Inflammatory macrophage treated with lipopolysaccharide for 1 hour (primary cell): ENCODE measurements at places on chromosomes 5 and 9.

DNA sequence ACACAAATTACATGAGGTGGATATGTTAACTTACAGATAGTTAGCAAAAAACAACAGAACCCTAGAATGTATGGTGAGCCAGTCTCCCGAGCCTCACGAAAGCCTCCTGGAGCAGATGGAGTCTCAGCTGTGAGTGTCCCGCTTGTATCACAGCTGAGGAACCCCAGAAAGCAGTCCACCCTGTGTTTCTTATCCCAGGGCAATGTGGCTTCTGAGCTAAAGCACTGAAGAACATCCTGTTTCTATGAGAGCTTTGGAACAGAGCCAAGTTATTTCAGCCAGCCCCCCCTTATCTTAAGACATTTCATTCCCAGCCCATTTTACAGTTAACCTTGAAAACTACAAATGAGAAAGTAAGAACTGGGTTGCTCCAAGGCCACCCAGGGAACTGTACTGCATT lies 1220.9 kb upstream of the CDH6 start:
- no peak for DNase-seq

DNA sequence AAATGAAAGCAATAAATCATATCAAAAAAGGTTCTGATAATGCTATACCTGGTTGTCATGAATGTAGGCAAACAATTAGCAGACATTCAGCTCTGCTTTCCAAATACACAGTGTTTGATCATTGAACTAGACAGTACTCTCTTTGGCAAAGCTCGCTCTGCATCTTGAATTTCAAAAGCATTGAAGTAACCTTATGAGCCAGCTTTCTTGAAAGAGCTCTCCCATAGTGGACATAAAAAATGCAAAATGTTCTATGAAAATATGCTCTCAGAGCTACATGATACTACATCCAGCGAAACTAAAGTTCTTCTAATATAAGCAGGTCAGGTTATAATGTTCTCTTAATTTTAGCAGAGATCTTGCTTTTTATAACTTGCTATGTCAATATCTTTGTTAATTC lies 533.4 kb downstream of the CSNK1G3 start:
- no peak for DNase-seq

DNA sequence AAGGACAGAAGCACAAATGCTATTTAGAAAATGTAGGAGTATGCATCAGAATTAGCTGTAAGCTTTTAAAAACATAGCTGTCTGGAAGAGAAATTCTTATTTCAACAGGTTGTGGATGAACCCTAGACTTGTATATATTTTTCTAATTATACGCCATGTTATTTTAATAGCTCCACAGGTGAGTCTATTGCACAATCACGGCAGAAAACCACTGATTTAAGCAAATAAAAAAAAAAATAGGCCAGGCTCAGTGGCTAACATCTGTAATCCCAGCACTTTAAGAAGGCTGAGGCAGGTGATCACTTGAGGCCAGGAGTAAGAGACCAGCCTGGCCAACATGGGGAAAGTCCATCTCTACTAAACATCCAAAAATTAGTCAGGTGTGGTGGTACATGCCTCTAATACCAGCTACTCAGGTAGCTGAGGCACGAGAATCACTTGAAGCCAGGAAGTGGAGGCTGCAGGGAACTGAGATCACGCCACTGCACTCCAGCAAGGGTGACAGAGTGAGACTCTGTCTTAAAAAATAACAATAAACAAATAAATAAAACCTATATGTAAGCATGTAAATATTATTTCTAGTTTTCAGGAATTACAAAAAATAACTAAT lies 11.7 kb downstream of the TRIM23 start:
- no peak for DNase-seq

- DNase-seq: no peak
These were observed 482.0 kb downstream of the DTWD2 start for GRCh38 chr5:118506217-118506852.

DNA sequence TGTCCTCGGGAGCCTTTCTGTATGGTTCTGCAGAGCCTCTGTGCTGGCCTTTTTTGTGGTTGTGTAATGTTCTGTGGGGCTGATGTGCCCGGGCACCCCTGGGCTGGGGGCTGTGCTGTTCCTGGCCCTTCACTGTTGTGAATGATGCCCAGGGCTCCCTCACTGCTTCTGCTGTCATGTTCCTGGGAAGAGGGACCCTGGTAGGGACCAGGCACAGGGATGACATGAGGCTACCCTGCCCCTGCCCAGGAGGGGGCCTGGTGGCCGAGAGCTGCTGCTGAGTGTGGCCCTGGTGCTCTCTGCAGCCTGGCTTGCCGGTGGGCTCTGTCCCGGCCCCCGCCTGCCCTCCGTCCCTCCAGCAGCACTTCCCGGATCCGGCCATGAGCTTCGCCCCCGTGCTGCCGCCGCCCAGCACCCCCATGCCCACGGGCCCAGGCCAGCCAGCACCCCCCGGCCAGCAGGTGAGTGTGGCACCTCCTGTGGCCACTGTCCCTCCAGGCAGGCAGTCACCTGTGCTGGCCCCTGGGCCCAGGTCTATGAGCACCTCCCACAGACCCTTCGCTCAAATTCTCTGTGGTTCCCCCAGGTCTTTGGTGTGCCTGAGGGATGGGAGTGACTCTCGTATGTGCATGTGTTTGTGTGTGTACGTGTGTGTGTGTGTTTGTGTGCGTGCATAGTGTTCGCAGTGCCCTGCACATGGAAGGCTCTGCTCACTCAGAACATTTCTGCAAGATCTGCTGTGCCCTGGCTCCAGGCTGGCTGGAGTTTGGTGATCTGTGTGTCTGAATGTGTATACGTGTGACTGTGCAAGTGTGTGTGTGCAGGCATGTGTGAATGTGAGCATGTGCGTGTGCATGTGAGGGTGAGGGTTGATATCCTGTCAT lies 72.3 kb downstream of the WNK2 start:
- DNase-seq: no peak

- DNase-seq: no peak
These were observed 1.4 kb downstream of the PCDHA13 start for GRCh38 chr5:140883373-140883772.

DNA sequence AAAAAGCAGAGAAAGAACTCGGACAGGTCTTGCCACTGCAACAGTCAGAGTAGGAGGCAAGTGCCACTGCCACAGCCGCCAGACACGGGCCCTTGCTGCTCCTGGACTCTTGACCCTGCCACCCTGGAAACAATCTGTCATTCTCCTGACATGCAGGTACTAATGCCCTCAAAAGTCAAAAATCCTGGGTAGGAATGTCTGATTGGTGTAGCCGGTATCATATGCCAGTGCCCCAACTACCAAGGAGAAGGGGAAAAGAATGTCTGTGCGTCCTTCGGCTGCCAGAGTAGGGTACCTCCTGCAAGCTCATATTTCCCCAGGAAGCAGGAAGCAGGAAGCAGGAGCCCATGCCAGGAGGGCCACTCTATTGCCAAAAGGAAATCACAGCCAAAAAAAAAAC lies 30.5 kb upstream of the F2RL1 start:
- no peak for DNase-seq

DNA sequence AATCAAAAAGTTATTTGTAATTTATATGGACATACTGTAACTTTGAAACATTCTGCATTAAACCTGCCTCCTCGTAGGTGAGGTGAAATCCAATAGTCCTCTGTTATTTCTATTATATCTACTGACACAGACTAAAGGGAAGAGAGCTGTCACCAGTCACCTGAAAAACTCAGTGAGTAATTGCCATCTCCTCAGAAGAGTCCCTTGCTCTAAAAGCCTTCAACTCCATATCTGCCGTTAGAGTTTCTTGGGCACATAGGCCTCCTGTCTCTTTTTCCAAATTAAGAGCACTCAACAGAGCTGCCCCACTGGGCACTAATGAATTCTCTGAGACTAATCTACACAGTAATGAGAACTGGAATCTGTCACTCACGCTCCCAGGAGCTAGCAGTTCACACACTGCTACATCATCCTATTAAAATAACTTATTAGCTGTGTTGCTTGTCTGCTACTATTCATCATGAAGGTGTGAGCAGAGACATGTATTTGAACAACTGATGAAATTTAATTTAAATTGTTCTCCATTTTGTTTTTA lies 67.3 kb upstream of the VCAN start:
- DNase-seq: no peak

GRCh38 chr9:87148331-87149104 lies 201.2 kb upstream of the GAS1 start:
- DNase-seq: peak; percentile 5

GRCh38 chr5:148314187-148314586 lies 2.0 kb downstream of the SPINK7 start:
- DNase-seq: no peak

- DNase-seq: no peak
These were observed 27.3 kb downstream of the PNPLA7 start for GRCh38 chr9:137522746-137523455.

- DNase-seq: no peak
These were observed 3.2 kb downstream of the C1QTNF2 start for GRCh38 chr5:160367261-160367660.

- DNase-seq: no peak
These were observed 29.5 kb upstream of the GRPEL2 start for GRCh38 chr5:149315753-149316152.

DNA sequence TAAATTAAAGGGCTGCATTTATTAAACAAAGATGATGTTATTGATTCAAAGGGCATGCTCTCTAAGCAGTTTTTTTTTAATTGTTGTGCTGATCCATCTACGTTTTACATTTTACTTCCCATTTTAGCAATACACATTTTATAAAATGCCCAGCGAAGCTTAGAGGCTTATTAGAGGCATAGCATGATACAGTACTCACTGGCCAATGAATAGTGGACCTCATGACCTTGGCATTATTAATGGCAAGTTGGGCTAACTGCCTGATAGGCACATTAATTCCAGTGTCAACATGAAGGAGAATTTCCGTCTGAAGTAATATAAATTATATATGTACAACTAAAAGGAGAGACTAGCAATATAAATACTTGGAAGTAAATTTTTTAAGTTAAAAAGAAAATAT lies 837.2 kb downstream of the EFNA5 start:
- no peak for DNase-seq

DNA sequence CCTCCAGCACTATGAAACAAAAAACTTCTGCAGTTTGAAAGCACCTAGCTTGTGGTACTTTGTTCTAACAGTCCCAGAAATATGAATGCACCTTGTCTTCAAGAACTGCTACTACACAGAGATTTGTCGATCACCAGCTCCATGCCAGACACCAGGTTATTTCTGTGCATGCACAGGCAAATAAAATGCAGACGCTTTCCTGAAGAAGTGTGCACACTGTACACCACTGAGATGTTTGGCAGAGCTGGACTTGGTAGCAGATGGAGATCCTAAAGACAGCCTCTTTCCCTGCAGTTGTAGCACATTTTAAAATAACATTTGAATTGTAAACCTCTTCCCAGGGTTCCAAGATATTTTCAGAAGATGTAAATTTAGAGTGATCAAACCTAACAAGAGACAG lies 730.0 kb downstream of the MTRR start:
- DNase-seq: no peak

DNA sequence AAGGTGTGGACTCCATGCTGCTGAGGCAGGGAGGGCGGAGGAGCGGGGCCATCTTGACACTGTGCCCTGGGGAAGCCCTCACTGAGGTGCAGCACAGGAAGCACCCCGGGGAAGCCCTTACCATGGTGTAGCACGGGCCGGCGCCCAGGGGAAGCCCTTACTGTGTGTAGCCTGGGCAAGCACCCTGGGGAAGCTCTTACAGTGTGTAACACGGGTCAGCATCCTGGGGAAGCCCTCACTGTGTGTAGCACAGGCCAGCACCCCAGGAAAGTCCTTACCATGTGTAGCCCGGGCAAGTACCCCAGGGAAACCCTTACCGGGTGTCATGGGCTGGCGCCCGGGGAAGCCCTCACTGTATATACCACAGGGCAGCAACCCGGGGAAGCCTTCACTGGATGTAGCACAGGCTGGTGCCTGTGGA lies 62.6 kb upstream of the ZNF354B start:
- DNase-seq: no peak

DNA sequence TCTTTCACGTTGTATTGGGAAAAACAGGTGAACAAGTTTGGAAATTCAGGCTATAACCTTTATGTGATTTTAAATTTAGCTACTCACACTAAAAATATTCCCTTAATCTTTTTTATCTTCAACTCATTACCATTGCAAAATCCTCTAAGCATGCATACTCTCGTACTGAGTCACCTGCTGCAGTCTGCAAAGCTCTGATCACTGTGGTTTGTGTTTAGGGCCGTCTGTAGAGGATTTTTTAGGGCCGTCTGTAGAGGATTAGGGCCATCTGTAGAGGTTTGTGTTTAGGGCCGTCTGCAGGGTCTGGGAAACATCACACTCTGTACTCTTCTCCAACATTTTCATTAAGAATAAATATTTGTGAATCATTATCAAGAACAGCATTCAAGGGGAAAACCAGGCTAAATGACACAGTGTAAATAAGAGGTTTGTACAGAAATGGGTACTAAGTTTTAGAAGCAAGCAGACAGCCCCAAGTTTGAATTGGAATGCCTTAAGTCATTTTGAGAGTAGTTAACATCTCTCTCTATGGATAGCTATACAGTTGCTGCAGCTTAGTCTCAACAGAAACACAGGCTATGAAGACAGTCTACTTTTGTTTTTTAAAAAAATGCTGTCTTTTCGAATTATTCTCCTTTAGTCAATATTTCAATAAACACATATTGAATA lies 155.0 kb upstream of the TSLP start:
- no peak for DNase-seq

DNA sequence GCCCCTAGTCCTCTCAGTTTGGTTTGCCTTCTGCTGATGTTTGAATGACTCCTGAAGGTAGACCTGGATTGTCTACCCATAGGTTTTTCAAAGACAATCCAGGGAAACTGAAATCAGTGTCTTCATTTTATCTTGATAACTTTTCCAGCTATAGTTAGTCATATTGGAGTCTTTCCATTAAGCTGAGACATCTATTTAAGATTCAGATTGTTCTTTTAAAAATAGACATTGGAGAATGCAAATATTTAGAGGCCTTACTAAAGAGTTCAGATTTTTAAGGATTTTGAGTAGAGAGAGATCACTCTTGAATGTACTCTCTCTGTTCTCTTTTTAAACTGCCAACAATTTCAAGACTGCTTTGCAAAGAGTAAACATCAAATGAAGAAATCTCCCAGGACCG lies 69.1 kb downstream of the GDNF start:
- no peak for DNase-seq

DNA sequence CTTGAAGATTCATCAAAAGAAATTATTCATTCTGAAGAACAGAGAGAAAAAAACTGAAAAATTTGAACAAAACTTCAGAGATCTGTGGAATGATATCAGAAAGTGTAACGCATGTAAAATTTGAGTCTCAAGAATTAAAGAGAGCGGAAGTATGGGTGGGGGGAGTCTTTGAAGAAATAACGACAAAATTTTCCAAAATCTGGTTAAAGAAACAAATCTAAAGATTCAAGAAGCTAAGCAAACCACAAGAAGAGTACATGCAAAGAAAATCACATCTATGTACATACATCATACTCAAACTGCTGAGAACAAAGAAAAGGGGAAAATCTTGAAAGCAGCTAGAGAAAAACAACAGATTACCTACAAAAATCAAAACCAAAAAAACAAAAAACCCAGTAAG lies 149.4 kb upstream of the TBCA start:
- no peak for DNase-seq
